Stimulated activated CD8-positive, alpha-beta memory T cell treated with anti-CD3 and anti-CD28 coated beads, Interleukin-12 subunit alpha, Interleukin-12 subunit beta, amount 100 ng/mL, for 4 hours (primary cell): ENCODE measurements at places on chromosomes 1 and 21.

GRCh38 chr1:150748878-150749719, 16.5 kb downstream of the CTSS start:
- DNase-seq, result no peak

- DNase-seq, result no peak
Observed at GRCh38 chr1:43349594-43350306, 9.0 kb upstream of the CDC20 start.

DNA sequence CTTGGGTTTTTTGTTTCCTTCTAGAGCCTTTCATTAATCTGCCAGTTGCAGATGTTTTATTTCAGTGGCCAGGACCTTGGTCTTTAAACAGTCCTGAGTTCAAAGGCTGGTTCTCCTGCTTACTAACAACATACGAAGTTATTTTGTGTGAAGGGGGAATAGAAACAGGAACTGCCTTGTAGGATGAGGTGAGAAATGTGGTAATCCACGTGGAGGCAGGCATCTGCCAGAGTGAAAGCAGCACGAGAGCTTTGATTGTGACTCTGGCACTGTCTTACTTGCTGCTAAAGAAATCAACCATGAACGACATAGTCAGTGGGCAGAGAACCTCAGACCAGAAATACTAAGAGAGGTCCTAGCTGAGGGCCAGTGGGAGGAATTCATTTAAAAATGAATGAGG, 30.4 kb downstream of the TMEM63A start:
- DNase-seq, result no peak

GRCh38 chr21:40819071-40819900, 27.7 kb downstream of the DSCAM start:
- DNase-seq, result no peak

- no peak for DNase-seq
Observed at GRCh38 chr1:228944296-228944695, 209.0 kb downstream of the RHOU start.

DNA sequence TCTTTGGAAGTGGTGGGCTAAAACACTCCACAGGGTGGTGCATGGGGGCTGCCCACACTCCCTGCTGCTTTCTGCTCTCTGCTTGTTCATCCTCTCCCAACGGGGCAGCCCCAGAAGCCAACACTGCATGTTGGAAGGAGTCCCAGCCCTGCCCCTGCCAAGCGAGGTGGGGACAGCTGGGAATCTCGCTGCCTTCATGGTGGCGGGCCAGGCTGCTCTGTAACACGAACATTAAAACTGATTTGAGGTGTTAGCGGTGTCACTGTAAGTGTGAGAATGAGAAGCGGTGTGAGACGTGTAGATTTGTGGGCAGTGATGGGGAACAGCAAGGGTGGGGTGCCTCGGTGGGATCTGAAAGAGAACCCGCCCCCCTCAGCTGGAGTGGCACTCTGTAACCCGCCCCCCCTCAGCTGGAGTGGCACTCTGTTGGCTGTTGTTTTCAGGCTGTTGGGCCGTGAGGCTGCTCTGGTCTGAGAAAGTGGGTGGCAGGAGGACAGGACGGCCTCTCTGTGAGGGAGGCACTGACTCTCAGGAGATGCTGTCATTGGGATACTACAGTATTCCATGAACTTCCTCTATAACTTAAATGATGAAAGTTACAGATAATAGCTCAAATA, 80.9 kb downstream of the PCBP3 start:
- no peak for DNase-seq
